ENCODE measurements at places on chromosomes 1 and 21.

DNA sequence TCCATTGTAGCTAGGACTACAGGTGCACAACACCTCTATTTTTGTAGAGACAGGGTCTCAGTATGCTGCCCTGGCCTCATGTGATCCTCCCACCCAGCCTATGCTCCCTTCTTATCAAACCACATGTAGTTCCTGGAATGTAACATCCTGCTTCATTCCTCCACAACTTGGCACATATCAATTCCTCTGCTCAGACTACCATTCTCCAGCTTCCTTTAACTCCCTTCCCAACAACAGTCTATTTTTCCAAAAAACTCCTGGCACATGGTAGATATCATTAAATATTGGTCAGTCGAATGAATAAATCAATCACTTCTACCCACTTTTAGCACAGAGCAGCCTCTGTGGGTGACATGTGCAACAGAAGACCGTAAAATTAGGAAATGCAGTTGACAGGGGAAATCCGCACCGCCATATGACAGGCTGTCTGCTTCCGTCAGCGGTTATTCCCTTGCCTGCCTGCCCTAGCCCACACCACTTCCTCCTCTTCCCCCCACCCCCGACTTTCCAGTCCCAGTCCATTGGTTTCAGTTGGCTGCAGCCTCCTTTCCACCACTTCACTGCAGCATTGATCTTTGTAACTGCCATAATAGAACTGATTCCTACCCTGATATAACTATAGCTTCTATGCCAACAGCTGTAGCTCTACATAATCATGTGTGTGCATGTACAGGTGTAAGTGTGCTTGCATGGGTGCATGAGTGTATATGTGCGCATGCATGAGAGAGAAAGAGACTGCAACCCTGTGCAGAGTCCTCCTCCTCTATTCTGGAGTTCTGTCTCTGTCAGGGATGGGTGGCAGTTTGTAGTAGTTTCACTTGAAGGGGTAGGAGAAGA is 6.8 kb upstream of the AKR1A1 start:
- DNase-seq: no peak

GRCh38 chr1:11571906-11572616 is 82.2 kb downstream of the FBXO2 start:
- DNase-seq: no peak

DNA sequence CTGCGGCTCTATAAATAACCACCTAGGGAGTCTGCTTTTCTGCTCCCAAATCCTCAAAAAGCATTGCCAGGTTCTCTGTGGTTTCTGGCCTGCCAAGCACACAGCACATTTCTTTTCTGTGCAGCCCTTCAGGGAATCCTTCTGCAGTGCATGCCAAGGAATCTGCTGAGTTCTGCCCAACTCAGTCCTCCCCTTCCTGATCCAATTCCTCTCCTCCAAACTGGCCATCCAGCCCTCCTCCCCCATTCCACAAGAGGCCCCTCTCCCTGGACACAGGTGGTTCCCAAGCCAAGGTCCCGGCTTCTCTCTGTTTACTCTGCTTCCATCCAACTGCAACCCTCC is 61.8 kb downstream of the HIVEP3 start:
- no peak for DNase-seq

DNA sequence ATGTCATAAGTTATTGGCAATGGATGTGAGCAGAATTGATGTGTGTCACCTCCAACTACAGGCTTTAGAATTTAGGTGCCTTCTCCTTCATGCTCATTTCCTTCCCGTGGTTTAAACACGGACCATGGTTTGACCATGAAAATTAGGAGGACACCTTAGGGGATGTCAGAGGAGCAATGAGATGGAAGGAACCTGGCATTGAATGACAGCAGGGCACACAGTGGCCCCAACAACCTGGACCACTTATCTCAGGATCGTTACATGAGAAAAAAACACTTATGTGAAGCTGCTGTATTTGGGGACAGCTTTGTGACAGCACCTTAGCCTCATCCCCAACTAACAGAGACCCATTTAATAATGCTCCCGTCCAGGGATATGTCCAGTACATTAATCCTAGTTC is 70.8 kb downstream of the SLC9A1 start:
- no peak for DNase-seq

DNA sequence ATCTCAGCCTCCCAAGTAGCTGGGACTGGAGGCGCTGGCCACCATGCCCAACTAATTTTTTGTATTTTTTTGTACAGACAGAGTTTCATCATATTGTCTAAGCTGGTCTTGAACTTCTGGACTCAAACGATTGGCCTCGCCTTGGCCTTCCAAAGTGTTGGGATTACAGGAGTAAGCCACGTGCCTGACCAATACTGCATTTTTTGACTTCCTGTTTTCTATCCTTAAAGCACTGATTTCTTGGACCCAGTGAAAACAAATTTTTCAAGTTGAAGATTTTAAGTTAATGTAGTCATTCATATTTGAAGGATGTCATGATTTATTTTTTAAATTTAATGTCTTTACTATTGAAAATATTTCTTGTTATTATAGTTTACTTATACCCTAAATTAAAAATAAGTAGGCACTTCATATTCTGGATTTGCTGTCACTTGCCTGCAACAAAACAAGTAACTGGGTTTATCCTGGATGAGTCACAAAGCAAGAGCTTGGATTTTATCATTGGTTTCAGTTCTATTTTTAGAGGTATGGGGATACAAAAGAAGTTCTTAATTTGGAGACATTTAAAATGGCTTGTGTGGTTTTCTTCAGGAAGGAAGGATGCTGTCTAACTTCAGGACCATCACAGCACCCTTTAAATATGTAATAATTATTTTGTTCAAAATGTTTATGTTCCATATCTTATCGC is 2.2 kb upstream of the VPS45 start:
- DNase-seq: peak; percentile 3

DNA sequence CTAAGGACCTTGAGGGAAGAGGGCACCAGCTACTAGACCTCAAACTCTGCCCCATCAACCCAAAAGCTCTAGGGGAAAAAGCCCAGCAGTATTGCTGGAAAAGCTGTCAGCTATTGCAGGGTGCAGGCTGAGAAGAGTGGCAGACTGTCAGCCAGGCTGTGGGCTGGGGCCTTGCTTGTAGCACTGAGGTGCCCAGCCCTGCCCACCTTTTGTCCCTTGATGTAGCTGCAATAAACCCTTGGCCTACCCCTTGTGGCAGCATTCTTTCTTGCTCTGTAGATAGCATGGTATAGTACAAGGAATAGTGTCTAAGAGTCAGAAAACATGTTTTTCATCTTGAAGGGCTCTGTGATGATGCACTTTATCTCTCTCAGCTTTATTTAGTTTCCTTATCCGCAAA is 39.4 kb downstream of the CDC14A start:
- no peak for DNase-seq

- peak; percentile 68 for DNase-seq
Measured at GRCh38 chr1:227945891-227946623, 1.7 kb downstream of the WNT9A start.

DNA sequence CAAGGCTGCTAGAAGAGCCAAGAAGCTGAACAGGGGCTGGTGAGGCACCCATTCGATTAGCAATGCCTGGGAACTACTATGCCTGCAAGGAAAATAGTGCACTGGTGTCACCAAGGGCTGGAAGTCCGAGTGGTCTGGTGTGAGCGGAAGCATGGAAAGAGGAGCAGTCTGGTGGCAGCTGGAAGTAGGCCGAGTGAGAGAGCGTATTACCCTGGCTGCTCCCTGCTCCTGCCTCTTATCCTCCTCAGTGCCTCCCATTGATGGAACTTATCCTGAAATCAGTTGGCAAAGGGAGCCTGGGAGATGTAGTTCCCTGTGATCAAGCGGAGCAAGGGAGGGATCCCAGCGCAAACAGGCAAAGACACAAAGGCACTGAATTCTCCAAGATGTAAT is 9.6 kb downstream of the SMAP2 start:
- DNase-seq: no peak

DNA sequence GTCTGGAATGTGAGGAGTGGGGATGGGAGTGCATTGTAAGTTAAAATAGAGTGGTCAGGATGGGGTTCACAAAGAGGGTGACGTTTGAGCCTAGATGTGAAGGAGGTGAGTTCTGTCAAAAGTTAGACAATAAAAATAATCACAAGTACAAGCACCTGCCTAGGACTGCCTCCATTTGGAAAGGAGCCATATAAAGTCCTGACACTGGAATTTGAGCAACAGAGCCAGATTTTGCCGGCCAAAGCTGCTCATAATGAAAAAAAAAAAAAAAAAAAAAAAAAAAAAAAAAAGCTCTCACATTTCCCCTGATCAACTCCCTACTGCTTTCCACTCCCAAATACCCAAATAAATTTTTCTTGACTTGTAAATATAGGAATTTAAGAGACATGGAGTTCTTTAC is 4.1 kb downstream of the PALMD start:
- DNase-seq: no peak

GRCh38 chr1:207298636-207299398 is 22.7 kb upstream of the CD55 start:
- peak; percentile 66 for DNase-seq

DNA sequence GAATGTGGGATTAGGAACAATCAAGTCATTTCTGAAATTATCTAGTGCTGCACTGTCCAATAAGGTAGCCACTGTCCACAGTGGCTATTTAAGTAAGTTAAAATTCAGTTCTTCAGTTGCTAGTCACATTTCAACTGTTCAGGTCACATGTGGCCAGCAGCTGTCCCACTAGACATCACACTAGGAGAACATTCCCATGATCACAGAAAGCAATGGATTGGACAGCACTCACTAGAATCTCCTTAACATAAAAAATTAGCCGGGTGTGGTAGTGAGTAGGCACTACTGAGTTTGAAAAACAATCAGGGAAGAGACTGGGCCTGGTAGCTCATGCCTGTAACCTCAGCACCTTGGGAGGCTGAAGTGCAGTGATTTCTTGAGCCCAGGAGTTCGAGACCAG is 33.6 kb downstream of the NUP133 start:
- no peak for DNase-seq

GRCh38 chr1:113978863-113979702 is at the start of gene OLFML3:
OLFML3 (plus strand) TSS chr1:113979474; CDS start chr1:113979517, 43 bp downstream.
- peak; percentile 33 for DNase-seq

DNA sequence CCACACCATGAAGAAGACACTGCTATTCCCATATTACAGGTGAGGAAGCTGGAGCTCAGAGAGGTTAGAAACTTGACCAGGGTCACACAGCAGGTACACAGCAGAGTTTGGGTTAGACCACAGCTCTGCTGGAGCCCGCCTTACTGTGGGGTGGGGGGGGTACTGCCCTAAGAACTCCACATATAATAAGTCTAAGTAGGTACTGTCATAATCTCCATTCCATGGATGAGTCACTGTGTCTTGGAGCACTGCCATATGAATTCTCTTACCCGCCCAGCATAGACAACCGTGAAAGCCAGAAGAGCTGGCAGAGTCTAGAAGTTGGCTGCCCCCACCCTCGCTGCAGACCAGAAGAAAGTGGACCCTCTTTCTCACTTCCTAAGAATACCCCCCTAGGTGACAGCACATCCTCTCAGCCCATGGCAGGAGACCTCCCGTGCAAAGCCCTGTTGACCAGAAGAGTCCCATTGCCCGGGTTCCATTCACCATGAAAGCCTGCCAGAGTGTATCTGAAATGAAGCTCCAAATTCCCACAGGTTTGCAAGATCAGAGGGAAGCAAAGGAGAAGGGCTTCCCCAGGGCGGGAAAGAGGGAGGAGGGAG is 5.2 kb upstream of the PLA2G2D start:
- DNase-seq: peak; percentile 50

DNA sequence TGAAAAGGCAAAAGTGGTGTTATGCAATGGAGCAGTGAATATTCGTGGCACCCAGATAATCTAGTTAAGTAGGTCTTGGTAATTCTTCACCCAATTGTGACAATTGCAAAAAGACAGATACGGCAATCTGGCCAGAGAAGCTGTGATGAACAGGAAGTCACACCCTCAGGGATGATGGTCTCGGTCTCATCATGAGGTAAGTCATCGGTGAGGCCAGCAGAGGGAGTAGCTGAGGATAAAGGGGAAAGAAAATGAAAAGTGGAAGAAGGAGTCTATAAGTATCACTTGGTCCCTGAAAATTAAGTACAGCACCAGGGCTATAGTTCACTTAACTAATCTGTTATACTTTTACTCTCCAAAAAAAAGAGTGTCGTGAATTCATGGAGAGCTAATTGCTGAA is 258.8 kb upstream of the NCAM2 start:
- DNase-seq: no peak

DNA sequence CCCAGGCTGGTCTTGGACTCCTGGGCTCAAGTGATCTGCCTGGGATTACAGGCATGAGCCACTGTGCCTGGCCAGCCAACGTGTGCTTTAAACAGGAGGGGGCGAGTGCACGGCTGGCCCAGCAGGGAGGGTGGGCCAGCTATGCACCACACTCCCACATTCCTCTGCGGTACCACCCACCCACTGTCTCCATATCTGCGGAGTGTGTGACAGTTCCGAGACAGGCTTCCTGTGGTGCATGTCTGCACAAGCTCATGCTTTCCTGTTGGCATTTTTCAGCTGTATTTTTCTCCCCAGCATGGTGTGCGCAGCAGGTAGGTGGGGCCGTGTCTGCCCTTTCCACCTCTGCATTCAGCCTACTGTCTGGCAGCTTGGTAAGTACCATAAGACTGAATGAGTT is 183.3 kb downstream of the AJAP1 start:
- DNase-seq: peak; percentile 73

DNA sequence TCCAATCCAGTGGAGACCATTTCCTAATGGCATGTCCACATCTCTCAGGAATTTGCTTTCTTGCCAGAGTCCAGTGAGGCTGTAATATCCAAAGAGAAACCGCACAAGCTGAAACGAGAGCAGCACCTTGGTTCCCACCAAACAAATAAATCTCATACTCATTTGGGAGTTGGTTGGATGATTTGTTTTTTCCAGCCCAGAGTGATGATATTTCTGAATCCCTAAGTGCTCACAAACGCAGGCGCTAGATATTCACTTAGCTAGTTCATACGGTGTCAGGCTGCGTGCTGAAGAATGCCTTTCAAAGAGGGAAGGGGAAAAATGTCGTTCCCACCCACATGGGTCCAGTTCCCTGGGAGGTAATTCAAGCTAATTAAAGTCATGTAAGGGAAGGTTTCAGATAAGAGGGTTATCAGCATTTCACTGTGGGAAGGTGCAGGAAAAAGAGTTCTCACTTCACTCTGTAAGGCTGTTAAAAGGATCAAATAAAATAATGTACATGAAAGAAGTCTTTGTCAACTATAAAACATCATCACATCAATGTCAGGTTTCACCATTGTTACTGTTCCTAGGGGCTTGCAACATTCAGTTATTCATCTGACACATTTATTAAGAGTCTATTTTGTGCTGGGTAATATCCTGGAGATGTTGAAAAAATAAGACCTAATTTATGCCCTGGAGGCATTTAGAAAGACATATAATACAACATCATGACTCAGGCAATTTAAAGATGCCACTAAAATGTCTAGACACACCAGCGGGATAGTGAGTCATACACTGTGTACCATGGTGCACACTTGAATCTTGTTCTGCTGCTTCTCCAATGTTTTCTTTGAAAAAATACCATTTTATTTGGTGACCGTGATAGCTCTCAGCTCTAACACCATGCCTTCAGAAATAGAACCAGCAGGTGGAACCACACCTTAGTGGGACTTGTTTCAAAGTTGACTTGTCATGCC is 19.3 kb downstream of the DPT start:
- DNase-seq: peak; percentile 95

DNA sequence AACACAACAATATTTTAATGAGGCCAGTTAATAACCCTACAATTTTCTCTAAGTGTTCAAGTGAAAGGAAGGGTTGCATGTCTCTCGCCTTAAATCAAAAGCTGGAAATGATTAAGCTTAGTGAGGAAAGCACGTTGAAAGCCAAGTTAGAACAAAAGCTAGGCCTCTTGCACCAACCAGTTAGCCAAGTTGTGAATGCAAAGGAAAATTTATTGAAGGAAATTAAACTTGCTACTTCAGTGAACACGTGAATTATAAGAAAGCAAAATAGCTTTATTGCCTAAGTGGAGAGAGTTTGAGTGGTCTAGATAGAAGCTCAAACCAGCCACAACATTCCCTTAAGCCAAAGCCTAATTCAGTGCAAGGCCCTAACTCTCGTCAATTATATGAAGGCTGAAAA is 135.6 kb downstream of the DUSP10 start:
- DNase-seq: no peak

Measured in epithelial cell of prostate (primary cell).